ENCODE measurements at places on chromosomes 1 and 21. TPM values are rescaled to one million over a fixed set of nuclear protein-coding genes. Genes with fewer than 3 reads are reported as not detected.

GRCh38 chr1:170863621-170864020 is 71.7 kb upstream of the MROH9 start:
- no peaks in the 10 kb centered on the region for H3K4me1 ChIP-seq
- no peaks in the 10 kb centered on the region for H3K27me3 ChIP-seq
- no peak overlapping the region for H3K4me3 ChIP-seq
- H3K36me3 ChIP-seq: no peaks in the 10 kb centered on the region

UMODL1 gene
- 0.28 TPM for total RNA-seq

DNA sequence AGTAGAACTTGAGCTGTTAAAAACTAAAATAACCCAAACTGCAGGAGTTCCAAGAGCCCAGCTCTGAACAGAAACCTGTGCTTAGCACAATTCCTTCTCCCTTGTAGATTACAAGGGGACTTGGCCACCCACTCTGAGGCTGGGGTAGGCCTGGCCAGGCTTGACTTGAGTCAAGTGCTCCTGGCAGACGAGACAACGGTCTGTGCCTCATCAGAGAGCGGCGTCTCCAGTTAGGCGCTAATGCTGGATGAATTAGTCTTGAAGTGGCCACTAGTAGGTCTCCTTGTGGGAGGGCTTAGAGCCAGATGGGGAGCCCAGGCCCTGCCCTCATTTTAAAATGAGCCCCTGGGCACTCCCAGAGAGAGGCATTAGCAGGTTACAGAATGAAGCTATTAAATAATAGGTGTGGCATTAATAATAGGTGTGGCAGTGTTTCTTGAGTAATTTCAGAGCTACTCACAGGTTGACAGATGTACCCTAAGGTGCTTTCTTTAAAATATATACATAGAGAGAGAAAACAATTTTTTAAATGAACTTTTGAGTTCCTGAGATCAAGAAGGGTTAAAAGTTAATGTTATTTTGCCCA is 1.1 kb downstream of the EEIG2 start:
- no peaks in the 10 kb centered on the region for H3K36me3 ChIP-seq
- H3K4me1 ChIP-seq: peaks cover 20% of the 10 kb centered on the region
- no peaks in the 10 kb centered on the region for H3K27me3 ChIP-seq
- H3K27ac ChIP-seq: no peak overlapping the region
- H3K4me3 ChIP-seq: peak overlapping the region; percentile 81

- no peak for DNase-seq
- no peak overlapping the region for H3K27ac ChIP-seq
- H3K4me1 ChIP-seq: no peaks in the 10 kb centered on the region
- no peaks in the 10 kb centered on the region for H3K36me3 ChIP-seq
- no peak overlapping the region for H3K4me3 ChIP-seq
- H3K27me3 ChIP-seq: peaks cover 4% of the 10 kb centered on the region
These were observed 43.3 kb upstream of the PCBP3 start for GRCh38 chr21:45600248-45600647.

DNA sequence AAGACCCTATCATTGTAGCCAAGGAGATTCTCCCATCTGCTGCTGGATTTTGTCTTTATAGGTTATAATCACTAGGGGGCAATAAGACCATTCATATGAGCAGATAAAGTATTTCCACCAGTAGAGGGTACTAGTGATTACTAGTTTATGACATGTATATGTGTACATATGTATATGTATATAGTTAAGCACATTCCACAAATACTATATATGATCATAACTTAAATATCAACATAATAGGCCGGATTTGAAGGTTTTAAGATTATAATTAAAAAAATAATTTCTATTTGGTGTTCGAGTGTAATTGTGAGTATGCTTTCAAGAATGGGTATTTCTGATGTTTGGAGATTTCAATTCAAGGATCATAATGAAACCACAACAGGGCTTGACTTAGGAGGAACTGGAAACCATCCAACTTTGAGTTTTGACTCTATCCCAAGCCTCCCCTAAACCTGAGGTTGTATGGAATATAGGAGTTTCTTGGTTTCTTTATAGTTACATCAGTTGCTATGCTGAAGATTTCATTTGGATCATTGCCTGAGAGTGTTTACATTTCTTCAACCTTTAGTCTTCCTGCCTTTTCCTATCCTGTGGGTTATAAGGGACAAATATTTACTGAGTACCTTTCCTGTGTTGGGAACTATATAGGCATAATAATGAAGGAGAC is 16.9 kb downstream of the TCEANC2 start:
- peak; percentile 84 for DNase-seq
- peaks cover 8% of the 10 kb centered on the region for H3K4me1 ChIP-seq
- no peaks in the 10 kb centered on the region for H3K27me3 ChIP-seq
- H3K36me3 ChIP-seq: no peaks in the 10 kb centered on the region
- H3K27ac ChIP-seq: no peak overlapping the region
- H3K4me3 ChIP-seq: no peak overlapping the region
